Aorta (tissue), 5 donors: ENCODE measurements at places on chromosomes 5 and 9. TPM values are rescaled to one million over a fixed set of nuclear protein-coding genes. Genes with fewer than 3 reads are reported as not detected.

PDLIM4 gene
- 51.5 TPM for total RNA-seq

ZNF618 gene
- 17.3 TPM for total RNA-seq

SLC22A4 gene
- 4.6 TPM for total RNA-seq

- peaks cover 7% of the 10 kb centered on the region for H3K4me1 ChIP-seq
- no peak for DNase-seq
- H3K27me3 ChIP-seq: no peaks in the 10 kb centered on the region
- H3K27ac ChIP-seq: no peak overlapping the region
- H3K36me3 ChIP-seq: no peaks in the 10 kb centered on the region
Observed at GRCh38 chr5:57778501-57779091, 296.0 kb upstream of the ACTBL2 start.

GRCh38 chr9:27365707-27366376 lies 68.9 kb upstream of the EQTN start:
- H3K36me3 ChIP-seq: no peaks in the 10 kb centered on the region
- no peak for DNase-seq
- peaks cover 10% of the 10 kb centered on the region for H3K4me1 ChIP-seq
- H3K27ac ChIP-seq: no peak overlapping the region
- no peaks in the 10 kb centered on the region for H3K27me3 ChIP-seq
